Hindlimb muscle (tissue), 1 donor: ENCODE measurements at places on chromosomes 1 and 21.

DNA sequence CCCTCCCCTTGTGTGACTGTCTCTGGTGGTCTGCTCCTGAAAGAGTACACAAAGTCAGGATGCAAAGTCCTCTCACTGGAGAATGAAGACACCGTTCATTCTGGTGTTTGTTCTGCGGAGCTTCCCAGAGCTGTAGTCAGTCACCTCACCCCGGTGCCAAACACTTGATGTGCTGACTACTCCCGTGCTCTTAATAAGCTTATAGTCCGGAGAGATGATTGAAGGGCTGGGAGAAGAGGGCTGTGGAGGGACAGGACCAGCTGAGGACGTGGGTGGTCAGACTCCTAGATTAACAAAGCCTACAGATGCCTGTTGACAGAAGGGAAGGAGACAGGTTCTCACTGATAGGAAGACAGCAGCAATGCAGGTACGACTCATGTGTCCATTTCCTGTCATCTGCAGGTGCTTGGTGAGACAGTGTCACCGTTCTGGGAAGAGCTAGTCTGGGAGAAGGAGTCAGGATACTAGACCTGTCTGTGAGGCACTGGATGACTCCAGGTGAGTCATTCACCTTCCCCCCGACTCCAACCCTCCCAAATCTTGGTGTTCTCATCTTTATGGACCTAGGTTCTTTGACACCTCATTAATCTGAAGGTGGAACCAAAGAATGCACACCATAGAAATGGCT is 40.4 kb upstream of the LRRN2 start:
- DNase-seq = no peak

GRCh38 chr1:226154593-226154992 is 31.9 kb downstream of the ACBD3 start:
- DNase-seq = no peak

- DNase-seq = no peak
Observed at GRCh38 chr1:183778568-183779433, 26.1 kb upstream of the RGL1 start.

DNA sequence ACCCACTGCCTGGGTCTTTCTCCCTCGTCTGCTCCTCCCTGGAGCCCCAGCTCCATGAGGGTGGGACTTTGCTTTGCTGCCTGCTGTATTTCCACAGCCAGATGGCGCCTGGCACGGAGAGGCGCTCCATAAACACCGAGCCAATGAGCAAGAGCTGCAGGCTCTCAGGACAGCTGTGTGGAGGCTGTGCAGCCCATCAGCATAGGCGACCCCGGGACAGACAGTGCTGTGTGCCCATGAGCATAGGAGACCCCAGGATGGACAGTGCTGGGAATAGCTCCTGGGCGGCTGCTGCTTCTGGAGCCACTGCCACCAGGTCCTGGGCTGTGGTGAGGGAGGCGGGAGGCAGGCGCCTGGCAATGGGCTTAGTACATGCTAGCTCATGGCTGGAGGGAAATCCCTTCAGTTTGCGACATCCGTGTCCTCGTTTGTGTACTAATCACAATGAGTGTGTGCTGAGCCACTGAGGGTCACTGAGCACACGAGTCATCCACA is 29.2 kb downstream of the CEP104 start:
- no peak for DNase-seq

DNA sequence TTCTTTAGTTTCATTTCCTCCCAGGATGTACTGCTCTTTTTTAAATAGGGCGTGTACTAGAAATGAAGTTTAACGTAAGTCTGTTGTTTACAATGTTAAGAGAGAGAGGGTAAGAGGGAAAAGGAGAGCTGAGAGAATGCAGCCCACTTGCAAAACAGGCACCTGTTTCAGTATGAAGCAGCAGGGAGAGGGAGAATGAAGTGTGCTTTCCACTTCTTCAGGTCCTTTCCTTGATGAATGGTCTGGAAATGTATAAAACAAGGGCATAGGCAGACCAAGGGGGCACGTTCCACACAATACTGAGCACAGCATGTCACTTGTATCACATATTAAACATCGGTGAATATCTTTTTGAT is 2.0 kb downstream of the KCNA3 start:
- no peak for DNase-seq
